Subcutaneous preadipocyte (primary cell): ENCODE measurements at places on chromosomes 3 and 15. TPM values are rescaled to one million over a fixed set of nuclear protein-coding genes. Genes with fewer than 3 reads are reported as not detected.

Gene HRG
- not detected in 2 replicates for total RNA-seq

Gene COL7A1
- total RNA-seq = 3.3 and 17.8 TPM in 2 replicates

Gene NAALADL2
- total RNA-seq = 15.1 and 19.0 TPM in 2 replicates

Gene TNFAIP8L3
- total RNA-seq = 21.5 and 52.9 TPM in 2 replicates

Gene HTR3D
- not detected in 2 replicates for total RNA-seq

Gene HTR3E
- not detected in 2 replicates for total RNA-seq

Gene CPLX3
- total RNA-seq = not detected in 2 replicates

Gene CDHR4
- total RNA-seq = 0.37 TPM in 1 of 2 replicates, not detected in the other

Gene SNRK
- 10.3 and 15.4 TPM in 2 replicates for total RNA-seq

Gene PYGO1
- total RNA-seq = 8.1 and 8.6 TPM in 2 replicates

Gene RNF168
- total RNA-seq = 18.0 and 29.5 TPM in 2 replicates

Gene ZCWPW2
- 0.39 TPM in 1 of 2 replicates, not detected in the other for total RNA-seq

Gene CHP1
- total RNA-seq = 94.8 and 110 TPM in 2 replicates

Gene CASR
- under 0.01 TPM in 1 of 2 replicates, not detected in the other for total RNA-seq

Gene CRYGS
- 1.8 and 2.3 TPM in 2 replicates for total RNA-seq

Gene SLC24A5
- total RNA-seq = not detected in 2 replicates

Gene KLHL40
- not detected in 2 replicates for total RNA-seq

Gene FILIP1L
- total RNA-seq = 19.1 and 42.8 TPM in 2 replicates

Gene IQCF5
- not detected in 2 replicates for total RNA-seq

Gene PIGZ
- 1.8 and 3.3 TPM in 2 replicates for total RNA-seq

Gene LRRC31
- total RNA-seq = not detected in 2 replicates

Gene SCAANT1
- not detected in 2 replicates for total RNA-seq

Gene MPI
- 51.0 and 63.2 TPM in 2 replicates for total RNA-seq

Gene ALDH1A3
- total RNA-seq = 34.4 and 118 TPM in 2 replicates
